ENCODE measurements at places on chromosomes 6 and 20.

- no peak for DNase-seq
Observed at GRCh38 chr6:107221519-107221918, 106.2 kb upstream of the BEND3 start.

DNA sequence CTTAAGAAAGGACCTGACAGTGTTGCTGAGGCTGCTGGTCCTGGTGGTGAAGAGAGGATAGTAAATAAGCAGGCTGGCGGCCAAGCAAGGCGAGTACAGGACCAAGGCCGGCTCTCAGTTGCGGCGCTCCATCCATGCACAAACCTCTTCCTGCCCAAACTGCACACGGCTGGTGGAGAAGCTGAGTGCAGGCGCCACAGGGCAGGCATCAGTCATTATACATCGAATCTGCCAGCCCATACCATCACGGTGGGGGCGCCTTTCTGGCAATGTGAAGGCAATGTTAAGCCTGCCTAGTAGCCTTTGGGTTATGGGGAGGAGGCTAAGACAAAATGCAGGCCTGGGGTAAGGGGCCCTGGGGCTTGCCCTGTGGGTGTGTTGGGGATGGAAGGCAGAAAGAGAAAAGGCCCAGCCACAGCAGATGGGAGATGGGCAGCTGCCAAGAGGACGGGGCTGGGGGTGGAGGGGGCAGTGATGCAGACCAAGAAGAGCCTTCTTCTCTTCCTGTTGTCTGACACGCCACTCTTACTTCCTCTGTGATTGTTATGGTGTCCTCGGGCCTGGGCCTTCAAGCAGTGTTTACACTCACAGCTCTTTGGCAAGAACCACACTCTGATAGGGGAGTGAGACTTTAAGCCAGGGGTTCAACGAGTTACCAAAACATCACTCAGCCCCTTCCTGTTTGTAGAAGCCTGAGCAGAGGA lies 20.3 kb upstream of the KCNK16 start:
- no peak for DNase-seq

DNA sequence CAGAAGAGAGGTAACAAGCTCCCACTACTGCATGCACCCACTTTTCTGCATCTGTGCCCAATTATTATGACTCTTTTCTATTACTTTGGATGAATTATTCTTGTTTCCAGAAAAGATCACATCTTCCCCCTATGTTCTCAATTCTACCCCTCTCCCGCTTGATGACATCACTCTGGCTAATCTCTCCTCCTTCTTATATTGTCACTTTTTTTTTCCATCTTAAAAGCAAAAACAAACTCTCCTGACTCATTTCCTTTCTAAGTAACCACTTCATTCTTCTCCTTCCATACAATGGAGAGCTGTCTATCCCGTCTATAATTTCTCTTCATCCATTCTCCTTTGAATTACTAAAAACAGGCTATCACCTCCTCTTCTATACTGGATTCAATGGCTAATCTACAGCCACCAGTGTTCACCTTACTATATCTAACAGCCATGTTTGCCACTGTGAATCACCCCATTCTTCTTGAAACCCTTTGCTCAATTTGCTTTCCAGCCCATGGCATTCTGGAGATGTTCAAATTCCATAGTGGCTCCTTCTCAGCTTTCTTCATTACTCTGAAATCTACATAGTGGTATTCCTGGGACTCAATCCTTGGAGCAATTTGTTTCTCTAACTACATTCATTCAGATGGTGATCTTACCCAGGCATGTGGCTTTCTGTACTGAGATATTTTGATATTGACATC lies 378.4 kb downstream of the ARHGAP18 start:
- DNase-seq = no peak

DNA sequence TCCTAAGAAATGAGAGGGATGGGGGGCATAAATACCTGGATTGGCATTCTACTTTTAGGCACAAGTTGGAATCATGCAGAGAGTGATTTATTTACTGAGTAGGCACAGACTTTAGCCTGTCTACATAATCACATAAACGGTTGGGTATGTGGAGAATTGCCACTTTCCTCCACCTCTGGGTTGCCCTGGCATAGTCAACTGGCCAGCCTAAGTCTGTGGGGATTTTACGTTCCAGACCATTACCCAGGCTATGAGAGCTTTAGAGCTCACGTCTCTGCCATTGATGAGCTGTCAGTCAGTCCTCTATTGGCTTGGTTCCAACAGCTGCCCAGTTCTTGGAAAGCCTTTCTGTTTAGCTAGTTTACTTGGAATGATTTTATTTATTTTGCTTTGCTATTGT lies 5.0 kb upstream of the BHLHE23 start:
- no peak for DNase-seq

DNA sequence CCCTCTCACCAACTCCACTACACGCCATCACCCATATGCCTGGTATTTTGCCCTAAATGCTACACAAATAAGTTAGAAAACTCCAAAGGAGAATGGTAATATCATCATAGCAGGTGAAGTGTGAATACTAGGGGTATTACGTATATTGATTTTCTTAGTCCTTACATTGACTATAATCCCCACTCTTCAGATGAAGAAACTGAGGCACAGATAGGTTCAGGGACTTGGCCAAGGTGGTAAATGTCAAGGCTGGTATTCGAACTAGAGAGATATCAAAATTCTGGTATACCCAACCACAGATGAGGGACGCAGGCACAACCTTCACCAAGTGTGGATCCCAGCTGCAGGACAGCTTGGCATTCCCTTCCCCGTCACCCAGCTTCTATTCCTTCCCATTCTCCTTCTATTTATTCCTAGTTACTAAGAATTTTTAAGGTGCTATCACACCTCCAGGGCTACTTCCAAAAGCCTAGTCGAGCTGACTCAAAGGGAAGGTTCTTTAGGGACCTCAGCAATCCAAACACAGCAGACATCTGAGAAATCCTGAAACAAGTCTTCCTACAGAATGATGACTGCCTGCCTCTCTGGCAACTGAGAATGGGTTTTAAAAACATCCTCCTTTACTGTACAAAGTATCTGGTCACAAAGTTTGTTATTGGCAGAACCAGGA lies 32.6 kb downstream of the ATXN1 start:
- no peak for DNase-seq

DNA sequence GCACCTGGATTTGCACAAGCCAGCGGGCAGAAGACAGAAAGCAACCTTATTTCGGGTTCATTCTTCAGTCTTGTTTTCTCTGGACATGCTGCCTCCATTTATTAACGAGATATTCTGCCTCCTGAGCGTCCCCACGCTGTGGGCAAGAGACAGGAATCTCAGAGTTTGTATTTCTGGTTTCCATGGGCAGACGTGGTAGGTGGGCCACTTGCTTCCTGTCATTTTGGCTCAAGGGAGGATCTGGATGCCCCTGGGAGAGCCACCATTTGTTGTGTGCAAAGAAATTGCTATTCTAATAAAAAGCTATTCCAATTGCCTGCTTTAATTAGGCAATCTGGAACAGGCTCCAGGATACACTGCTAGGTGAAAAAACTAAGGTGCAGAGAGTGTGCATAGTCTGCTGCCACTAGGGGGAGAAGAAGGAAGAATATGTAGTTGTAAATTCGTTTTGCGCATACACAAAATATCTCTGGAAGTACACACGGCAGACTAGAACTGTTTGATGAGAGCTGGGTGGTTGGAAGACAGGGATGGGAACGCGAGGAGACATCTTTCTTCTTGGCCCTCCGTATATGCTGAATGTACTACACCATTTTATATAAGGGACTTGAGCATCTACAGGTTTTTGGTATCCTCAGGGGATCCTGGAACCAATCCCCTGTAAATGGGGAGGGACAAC lies 30.1 kb upstream of the SLC16A10 start:
- DNase-seq = peak; percentile 44

DNA sequence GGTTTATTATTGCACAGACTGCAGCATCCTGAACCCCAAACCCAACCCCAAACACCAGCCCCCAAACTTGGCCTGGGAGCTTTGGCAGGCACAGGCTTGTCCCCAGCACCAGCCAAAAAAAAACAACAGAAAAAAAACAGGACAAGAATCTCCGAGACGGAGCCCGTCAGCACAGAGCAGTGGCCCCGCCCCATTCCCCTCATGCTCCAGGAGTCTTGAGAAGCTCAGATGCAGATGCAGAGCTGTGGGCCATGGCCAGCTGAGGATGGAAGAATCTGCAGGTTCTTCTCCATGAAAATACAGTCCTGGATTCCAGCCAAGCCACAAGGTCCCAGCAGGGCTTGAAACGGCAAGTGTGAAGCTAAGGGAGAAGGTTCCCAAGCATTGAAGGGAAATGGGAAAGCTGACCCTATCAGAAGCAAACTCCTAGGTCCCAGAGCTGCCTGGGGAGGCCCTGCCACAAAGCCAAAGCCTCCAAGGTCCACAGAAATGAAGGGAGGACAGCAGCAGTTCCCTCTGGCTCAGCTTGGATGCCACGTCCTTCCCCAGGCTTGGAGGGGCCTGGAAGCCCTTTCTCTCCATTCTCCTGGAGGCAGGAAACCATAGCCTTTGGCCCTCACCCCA lies 75.2 kb downstream of the JPH2 start:
- no peak for DNase-seq

DNA sequence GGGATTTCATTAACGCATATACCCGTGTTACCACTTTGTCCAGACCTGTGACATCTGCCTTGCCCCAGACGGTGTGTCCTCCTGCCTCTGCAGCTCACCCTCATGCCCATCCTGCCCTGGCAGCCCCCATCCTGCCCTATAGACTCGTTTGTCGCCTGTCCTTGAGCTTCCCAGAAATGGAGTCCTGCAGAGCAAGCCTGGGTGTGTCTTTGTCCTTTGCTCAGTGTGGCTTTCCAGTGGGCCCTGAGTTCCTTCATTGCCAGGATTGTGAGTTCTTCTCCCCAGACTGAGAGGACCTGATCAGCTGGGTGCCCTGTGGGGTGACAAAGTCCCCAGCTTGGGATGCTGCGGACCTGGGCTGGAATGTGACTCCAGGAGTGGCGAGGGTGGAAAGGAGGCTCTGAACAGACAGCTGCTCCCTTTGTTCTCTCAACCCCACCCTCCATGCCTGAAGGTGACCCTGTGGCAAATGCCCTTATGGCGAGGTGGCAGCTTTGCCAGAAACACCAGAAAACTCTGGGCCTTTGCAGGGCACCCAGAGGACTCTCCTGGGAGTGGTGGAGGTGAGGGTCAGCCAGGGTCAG lies 2.4 kb upstream of the CST3 start:
- peak; percentile 7 for DNase-seq

- no peak for DNase-seq
Observed at GRCh38 chr20:33306228-33306627, 23.2 kb downstream of the BPIFB1 start.

DNA sequence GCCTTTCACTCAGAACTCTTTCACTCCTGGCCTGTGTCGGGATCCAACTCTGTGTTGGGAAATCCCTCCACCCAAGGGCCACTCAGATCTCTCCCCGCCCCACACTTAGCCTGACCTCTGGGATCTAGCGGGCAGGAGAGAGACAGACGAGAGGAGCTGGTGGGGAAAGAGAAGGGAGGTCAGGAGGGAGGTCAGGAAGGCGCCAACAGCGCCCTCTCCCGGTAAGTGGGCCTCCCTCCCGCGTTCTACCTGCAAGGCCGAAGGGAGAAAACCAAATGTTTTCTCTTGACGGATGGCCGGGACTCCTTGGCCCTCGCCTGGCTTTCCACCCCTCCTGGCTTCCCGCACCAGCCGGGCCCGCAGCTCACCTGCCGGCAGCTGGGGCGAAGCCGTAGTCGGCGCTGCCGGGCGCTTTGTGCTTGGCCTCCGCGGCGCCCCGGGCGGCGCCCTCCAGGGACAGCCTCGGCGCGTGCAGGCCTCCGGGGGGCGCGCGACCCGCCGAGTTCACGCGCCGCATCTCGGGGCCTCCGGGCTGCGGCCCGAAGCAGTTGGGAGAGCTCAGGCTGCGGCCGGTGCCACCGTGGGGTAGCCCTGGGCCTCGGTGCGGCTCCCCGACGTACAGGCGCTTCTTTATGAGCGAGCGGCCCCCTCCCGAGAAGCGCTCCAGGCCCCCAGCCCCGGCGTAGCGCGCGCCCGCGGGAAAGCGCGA lies 38.2 kb downstream of the C6orf132 start:
- no peak for DNase-seq

DNA sequence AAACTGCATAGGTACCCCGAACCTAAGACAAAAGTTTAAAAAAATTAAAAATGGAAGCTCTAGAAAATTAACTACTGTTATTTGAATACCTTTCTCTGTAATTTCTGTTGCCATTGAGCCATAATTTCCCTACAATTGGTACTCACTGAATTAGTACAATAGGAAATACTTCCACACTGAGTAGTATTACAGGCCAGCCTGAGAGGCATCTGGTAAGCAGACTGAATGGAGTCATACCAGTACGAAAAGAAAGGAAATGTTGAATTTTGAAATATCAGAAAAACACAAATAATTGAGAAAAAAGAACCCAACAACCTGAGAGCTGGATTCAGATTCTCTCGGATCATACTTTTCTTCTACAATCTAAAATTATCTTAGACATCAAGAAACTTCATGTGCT lies 791.3 kb downstream of the TENT5A start:
- DNase-seq = no peak

DNA sequence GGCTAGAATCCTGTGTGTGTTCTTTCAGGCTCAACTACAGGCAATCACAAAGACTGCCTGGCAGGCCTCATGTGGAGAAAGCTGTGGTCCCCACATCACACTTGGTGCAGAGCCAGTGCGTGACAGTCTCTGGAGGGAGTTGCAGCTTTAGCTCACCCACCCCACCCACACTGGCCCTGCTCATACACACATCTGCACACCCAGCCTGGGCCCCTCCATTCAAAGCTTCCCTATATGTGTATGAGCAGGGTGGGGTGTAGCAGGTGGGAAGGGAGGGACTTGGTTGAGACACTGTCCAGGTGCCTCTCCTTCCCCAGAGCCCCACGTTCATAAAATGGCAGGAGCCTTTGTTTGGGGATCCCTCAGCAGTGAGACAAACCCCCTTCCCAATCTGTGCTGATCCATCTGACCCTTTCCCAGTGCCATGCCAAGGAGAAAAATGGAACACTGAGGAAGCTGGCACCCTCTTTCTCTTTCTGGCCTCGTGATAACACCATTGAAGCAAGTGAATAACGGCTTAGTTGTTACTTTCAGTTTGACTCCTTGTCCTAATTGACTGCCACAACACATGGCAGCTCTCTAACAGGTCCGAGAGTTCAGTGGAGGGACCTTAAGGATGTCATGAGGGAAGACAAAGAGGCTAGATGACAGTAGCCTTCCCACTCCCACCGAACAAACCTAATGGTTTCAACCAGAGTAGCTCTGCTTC lies 53.8 kb upstream of the NRSN1 start:
- DNase-seq = no peak

GRCh38 chr20:48695255-48695654 lies 132.5 kb downstream of the PREX1 start:
- no peak for DNase-seq

- no peak for DNase-seq
Observed at GRCh38 chr20:64027981-64028685, 7.8 kb upstream of the C20orf204 start.

DNA sequence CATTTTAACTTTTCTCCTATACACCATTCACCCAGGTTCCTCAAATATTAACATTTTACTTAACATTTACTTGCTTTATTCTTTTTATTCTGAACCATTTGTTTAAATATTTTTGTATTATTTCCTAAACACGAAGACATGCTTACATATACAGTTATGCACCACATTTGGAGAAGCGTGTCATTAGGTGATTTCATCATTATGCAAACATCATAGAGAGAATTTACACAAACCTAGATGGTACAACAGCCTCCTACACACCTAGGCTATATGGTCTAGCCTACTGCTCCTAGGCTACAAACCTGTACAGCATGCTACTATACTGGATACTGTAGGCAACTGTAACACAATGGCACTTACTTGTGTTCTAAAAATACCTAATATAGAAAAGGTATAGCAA lies 6.6 kb downstream of the TDP2 start:
- no peak for DNase-seq

Data from NCI-H1694 treated with DMSO at 0.1 percent for 48 hours (cell line).